ENCODE measurements at places on chromosomes 13 and 19.
A peak's percentile ranks its signal among the peaks of the same experiment; 100 is the strongest.

- no peak for DNase-seq
Observed at GRCh38 chr13:65999411-65999810, 1230.7 kb downstream of the PCDH9 start.

DNA sequence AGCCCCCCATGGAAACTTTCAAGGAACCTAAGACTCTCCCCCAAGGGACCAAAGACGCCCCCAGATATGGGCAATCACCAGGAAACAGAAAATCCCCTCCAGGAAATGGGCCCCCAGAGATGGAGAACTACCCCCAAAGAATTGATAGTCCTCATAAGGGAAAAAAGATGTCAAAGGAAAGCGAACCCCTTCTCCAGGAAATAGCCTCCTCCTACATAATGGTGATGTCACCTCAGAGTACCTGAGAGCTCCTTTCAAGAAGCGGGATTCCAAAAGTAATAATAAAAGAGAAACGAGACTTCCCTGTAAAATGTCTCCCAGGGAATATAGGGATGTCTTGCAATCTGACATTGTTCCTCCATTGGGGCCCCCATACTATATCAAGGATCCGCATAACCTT is 1.1 kb downstream of the CDKN2D start:
- DNase-seq: no peak

DNA sequence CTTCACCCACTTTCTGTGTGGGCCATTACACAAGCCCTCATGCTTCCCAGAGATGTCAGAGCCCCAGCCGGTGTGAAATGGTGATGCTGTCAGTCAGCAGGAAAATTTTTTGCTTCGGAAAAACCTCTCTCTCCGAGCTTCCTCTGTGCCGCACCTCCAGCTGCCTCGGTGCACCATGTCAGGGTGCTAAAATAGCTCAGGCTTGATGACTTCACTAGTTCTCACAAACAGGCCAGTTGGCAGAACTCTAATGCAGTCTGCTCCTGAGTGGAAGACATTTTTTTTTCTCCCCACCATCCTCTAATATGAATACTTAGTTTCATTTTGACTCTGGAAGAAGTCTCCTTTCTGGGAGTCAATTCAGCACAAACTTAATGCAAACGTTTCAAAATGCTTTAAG is 71.3 kb downstream of the KLF12 start:
- DNase-seq: peak; percentile 67

GRCh38 chr13:29749401-29750182 is 100.8 kb downstream of the UBL3 start:
- no peak for DNase-seq

DNA sequence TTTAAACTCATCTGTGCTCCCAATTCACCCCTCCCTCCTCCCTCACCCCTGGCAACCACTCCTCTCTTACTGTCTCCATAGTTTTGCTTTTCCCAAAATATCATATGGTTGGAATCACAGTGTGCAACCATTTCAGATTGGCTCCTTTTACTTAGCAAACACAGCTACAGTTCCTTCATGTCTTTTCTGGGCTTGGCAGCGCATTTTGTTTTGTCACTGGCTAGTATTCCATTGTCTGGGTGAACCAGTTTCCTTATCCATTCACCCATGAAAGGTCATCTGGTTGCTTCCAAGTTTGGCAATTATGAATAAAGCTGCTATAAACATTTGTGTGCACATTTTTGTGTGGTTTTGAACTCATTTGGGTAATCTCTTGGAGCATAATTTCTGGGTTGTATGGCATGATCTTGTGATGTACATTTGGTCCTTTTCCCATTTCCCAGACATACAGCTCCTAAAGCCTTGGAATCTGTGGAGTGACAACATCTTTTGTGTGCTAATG is 23.9 kb upstream of the GAS6 start:
- DNase-seq: no peak

DNA sequence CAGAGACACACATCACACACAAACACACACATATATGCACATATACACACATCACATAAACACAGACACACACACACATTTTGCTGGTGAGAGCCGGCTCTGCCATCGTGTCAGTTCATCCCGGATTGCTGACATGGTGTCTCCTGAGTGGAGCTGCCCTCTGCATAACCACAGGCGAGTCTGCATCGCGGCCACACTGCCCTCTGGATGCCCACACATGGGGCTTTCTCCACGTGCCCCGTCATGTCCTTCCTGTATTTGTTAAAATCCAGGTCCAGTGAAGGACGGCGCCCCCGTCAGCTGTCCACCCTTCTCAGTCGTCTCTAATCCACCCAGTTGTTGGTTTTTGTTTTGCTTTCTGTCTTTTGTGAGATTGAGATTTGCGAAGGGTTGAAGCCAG is 52.6 kb upstream of the F7 start:
- DNase-seq: no peak

DNA sequence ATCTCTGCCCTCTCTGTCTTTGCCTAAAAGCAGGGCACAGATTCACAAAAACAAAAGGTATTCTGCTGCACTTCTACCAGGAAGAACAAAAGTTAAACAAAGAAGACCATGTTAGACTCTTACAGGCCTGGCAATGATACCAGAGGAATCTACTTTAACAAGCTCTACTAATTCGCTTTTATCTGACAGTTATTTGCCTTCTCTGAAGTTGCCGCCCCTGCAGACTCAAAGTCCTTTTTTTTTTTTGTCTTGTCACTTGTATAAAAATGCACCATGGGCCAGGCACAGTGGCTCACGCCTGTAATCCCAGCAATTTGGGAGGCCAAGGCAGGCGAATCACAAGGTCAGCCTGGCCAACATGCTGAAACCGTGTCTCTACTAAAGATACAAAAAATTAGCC is 176.5 kb upstream of the UBL3 start:
- no peak for DNase-seq

- DNase-seq: no peak
Observed at GRCh38 chr13:73657821-73658540, 476.2 kb downstream of the KLF12 start.

DNA sequence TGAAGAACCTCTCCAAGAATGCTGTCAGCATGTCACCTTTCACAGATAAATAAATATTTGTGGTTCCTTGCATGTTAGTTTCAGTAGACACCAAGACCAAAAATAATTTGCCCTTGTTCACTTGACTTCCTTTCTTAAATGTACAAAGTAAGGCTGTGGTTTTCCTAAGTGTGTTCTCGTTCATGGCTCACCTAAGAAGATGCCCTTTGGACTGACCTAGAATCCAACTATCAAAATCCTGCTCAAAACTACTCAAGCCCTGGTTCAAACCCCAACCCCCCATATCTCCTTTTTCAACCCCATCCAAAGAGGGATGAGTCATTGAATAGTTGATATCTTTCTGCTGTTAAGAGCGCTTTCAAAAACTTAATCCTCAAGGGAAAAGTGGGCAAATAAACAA is 247.8 kb upstream of the ZNF507 start:
- DNase-seq: no peak

DNA sequence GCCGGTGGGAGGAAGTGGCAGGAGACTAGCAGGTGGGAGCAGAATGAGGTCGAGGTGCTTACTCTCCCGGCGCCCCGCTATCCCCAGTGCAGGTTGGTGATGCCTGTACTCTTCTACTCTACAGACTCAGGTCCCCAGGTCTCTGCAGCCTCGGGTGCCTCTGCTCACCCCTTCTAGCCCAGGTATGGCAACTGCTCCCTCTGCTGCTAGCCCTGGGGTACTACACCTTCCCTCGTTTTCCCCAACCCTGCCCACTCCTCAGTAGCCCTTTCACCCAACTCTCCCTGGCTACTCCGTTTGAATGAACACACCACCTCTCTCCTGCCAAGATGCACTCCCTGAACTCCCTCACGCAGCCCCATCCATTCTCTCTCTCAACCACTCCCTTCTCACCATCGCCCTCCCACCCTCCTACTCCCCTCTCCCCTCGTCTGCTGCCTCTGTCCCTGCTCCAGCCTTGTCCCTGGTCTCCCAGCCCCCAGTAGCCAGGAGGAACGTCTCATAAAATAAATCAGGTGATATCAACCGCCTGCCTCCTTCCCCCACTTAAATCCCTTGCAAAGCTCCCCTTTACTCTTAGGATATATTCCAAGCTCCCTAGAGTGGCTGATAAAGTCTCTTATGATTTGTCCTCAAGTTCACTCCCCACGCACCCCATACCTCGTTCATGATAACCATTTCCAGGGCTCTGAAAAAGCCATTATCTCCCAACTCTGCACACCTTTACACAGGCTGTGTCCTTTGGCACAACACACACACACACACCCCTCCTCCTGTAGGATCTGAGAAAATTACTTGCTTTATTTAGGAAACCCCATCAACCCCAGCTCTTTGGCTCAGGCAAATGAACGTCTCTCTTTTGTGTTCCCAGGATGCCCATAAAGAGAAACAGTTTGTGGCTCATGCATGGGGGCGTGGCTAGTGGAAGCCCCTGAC is 8.2 kb upstream of the MEIS3 start:
- DNase-seq: peak; percentile 57

GRCh38 chr13:58318495-58319167 is 687.1 kb downstream of the PCDH17 start:
- DNase-seq: no peak

GRCh38 chr19:5434970-5435641 is 20.1 kb upstream of the ZNRF4 start:
- DNase-seq: no peak

- DNase-seq: no peak
Observed at GRCh38 chr13:113533161-113533840, 42.8 kb upstream of the DCUN1D2 start.

GRCh38 chr13:72507416-72508199 is 219.8 kb downstream of the MZT1 start:
- DNase-seq: no peak

DNA sequence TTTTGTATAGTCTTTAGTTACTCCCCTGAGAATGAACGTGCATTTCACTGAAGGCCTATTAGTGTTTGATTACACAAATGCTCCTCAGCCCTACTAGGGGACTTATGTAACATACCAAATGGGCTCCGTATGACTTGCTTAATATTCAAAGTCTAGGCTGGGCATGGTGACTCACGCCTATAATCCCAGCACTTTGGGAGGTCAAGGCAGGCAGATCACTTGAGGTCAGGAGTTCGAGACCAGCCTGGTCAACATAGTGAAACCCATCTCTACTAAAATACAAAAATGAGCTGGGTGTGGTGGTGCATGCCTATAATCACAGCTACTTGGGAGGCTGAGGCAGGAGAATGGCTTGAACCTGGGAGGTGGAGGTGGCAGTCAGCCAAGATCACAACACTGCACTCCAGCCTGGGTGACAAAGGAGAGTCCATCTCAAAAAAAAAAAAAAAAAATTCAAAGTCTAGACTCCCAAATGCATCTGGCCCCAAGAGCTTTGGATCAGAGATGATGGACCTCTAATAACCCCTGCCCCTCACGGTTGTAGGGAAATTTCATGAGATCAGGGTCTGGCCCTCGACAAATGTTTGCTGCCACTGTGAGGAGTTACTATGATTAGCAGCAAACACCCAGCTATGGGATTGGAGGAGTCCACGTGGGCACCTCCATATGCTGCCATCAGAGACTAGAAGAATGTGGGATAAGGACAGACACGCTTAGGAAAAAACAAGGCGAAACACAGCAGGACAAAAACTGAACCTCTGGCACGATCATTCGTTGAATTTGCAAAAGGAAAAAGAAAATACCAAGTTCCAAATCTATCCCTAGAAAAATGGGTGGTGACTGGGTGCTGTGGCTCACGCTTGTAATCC is 4.6 kb downstream of the FBXO17 start:
- no peak for DNase-seq

DNA sequence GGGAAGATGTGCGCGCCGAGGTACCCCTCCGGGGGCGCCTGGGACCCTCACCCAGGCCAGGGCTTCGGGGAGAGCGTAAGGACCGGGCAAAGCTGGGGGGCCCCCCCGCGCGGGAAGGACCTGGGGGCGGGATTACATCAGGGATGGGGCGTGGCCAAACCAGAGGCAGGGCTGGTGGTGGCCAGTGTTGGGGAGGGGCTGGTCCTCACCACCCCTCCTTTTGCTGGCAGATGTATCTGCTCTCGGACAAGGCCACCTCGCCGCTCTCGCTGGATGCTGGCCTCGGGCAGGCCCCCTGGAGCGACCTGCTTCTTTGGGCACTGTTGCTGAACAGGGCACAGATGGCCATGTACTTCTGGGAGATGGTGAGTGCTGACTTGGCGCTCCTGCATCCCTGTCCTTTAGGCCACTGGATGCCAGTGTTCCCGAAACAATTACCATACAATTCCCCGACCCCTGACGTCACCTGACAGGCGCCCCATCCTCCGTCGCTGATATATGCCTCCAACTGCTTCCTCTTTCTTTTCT is 25.3 kb downstream of the TRPM4 start:
- no peak for DNase-seq

DNA sequence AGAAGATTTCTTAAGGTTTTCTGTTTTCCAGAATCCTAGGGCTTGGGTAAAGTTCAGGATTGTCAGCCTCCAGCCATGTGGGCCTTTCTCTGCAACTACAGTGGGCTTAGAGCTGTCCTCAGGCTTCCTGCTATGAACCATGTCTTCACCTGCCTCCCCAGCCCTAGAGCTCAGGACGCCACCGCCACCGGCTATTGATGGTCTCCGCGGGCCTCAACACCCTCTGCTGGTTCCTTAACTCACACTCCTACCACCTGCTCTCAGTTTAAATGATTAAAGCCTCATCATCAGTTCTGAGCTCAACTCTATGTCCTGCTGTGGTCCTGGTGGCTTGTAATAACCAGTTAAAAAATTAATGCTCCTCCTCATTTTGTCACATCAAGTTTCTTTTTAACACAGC is 221.0 kb downstream of the EFNB2 start:
- DNase-seq: no peak

DNA sequence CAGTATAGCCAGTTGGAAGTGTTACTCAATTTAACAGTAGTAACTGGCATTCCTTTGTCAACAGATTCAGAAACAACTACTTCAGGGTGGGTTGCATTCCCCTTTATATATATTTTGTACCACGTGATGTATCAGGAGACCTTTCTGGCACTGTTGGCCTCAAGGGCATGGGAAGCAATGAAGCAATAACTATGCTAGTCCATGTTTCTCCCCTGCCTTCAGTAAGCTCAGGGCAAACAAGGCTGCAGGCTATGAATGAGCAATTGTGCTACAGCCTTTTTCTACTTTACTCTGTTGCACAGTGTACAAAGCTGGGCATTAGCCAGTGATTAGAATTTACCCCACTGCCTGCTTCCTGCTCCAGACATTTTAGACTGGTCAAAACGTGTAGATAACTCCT is 348.8 kb downstream of the GPC5 start:
- DNase-seq: no peak

DNA sequence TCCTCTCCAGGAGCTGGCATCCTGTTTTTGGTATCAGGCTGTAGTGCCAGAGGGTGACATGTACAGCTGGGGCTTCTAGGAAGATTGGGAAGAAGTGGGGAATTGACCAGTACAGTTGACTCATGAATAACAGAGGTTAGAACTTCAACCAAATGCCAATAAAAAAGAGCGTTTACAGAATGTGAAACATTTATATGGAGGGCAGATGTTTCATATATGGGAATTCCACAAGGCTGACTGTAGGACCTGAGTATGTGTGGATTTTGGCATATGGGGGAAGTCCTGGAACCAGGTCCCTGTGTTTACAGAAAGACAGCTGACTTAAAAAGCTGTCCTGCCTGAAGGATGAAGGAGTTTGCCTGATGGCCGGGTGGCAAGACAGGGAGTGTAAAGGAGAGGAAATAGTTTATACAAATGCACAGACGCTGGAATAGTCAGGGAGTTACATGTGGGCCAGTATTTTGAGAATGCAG is 5.2 kb downstream of the CHAMP1 start:
- DNase-seq: no peak

All from Jurkat, Clone E6-1 (cell line).